ENCODE measurements at places on chromosomes 7 and 10. TPM values are rescaled to one million over a fixed set of nuclear protein-coding genes. Genes with fewer than 3 reads are reported as not detected.

Gene A1CF
- total RNA-seq = not detected

Gene EPHA1
- total RNA-seq = not detected

Gene ASB4
- not detected for total RNA-seq

Gene FOXI2
- not detected for total RNA-seq

Gene NT5C2
- 89.7 TPM for total RNA-seq

Gene IDI2
- not detected for total RNA-seq

Gene CPN1
- not detected for total RNA-seq

Gene FBXL13
- total RNA-seq = 1.1 TPM

Gene PHYHIPL
- not detected for total RNA-seq

Gene ENTPD1
- not detected for total RNA-seq

Gene OR2A2
- not detected for total RNA-seq

Gene MAPK8
- 75.0 TPM for total RNA-seq

Gene NEUROG3
- not detected for total RNA-seq

All from placental pericyte (primary cell).